DMS153 (cell line): ENCODE measurements at places on chromosomes 3 and 15.

DNA sequence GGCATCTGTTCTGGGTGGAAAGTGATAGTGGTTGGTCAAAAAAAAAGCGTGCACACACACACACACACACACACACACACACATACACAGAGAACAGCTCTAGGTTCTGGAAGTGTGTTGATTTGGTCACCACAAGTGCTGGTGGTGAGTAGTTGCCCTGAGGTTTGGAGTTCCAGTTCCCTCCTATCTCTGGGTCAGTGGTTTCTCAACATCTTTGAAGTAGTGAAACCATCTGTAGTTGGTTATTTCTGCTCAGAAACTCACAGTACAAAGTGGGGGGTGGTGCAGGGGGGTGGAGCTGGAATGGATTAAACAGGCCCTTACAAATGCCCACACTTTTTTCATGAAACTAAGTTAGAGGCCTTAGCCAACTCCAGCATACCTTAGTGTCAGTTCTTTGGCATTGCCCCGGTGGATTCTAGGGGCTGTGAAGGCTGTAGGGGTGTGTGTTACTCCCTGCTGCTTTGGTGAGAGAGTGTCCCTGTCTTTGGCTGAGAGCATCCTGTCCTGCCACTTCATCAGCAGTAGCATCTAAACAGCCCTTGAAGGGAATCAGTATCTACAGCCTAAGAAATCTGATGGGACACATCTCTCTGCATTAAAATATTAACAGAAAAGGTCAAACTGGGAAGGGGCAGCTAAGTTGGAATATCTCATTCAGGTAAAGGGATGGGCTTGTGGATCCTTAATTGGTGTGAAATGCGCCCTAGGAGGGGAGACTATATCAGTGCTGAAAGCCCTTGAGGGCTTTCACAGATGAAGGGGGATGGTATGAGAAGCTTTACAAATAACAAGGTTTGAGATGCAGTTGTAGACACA is 20.6 kb downstream of the SMAD3 start:
- no peak for DNase-seq

DNA sequence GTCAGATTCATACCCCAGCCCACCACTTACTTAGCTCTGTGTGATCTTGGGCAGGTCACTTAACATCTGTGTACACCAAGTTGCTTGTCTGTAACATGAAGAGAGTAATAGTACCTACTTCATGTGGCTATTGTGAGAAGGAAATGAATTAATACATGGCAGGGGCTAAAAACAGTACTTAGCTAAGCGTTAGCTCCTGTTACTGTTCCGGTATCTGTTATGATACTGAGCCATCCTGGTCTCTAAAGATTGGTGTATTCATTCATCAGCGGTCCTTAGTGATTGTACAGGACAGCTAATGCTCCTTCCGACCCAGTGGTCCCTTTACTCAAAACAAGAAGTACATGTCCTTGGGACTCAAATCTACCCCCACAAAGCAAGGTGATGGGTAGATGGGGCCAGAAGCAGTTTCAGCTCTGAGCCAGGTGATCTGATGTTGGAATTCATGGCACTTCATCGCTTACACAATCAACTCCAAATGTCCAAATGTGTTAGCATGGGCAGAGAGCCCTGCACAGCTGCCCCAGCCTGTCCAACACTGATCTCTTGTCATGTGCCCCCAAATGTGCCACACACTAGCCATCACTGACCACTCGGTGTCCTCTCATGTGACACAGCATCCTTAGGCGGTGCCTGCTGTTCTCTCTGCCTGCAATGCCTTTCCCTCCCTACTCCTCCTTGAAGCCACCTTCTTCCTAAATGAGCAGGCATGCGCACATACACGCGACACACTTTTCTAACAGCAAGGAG is 84.1 kb downstream of the RARB start:
- DNase-seq, result no peak

DNA sequence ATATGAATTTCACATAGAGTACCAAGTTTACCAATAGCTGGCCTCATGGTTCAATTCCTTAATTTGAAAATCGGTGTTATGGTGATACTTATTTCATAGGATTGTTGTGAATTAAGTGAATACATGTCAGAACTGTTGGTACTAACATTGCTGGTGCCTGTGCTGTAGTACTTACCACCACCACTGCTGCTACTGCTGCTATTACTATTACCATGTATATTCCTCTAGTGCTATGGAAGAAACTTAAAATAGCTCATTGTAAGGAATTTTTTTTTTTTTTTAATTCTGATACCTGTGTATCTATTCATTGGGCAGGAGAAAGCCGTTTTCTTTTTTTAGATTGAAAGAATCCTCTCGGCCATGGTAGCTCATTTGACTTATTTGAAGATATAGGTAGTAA is 3.6 kb downstream of the FYTTD1 start:
- DNase-seq, result no peak

- no peak for DNase-seq
Observed at GRCh38 chr15:77831986-77832385, 199.3 kb upstream of the LINGO1 start.

DNA sequence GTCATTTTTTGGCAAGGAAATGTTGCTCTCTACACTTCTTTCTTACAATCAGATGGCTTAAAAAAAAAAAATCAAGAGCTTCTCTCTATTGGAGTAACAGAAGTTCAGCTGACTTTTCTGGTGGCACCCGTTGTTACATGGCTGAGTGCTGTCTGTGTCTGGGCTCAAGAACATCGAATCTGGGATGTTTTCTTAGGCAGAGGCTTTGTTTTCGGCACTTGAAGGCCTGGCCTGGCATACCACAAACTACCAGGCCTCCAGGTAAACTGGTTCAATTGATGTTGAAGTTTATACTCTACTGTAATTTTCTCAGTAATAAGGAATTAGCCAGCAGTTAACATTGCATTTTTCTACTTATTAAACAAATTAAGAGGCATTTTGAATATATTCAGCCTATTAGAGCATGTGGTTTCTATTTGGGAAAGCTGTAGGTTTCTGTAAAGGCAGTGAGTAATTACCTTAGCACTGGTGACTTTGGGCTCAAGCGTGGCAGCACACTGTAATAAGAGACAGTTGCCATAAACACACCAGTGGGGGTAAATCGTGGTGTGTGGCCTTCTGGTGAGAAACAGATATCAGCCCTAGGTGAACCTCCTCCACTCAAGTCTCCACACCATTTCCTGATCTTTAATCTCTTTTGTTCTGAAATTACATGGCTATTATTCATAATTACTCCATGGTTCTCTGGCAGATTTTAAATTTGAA is 544.7 kb downstream of the MECOM start:
- DNase-seq, result no peak

DNA sequence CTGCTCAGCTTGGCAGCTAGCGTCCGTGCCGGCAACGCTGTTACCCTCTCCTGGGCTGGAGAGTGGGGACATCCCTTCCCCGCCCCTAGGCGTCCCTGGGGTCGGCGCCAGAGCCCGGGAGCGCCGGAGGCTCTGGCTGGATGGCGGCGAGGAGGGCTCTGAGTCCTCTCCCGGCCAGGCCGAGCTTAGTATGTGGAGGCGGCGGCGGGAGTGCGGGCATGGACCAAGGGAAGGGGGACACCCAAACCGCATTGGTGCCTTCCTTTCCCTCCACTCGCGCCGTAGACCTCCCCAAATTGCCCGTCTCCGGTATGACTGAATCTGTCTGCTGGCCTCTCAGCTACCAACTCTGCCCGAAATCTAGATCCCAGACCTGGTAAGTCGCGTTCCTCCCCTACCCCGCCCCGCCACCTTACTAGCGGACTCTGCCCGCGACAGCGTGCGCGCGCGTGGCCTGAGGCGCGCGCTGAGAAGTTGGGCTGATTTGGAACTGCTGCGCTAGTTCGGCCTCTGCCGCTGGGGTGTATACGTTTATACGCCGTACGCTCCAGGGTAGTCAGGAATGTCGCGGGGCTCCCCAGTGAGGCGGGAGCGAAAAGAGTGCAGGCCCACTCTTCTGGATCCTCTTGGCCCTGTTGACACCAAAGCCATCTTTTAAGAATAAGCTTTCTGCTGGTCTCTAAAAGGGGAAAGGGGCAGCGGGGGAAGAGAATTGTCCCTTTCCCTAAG is 12.2 kb downstream of the ZIC1 start:
- DNase-seq, result no peak

GRCh38 chr15:90042766-90043529 is 41.8 kb downstream of the ZNF710 start:
- no peak for DNase-seq

GRCh38 chr3:138598534-138598933 is 4.5 kb upstream of the CEP70 start:
- no peak for DNase-seq

GRCh38 chr15:50907601-50908208 is 778 bp upstream of the AP4E1 start:
- DNase-seq, result no peak

DNA sequence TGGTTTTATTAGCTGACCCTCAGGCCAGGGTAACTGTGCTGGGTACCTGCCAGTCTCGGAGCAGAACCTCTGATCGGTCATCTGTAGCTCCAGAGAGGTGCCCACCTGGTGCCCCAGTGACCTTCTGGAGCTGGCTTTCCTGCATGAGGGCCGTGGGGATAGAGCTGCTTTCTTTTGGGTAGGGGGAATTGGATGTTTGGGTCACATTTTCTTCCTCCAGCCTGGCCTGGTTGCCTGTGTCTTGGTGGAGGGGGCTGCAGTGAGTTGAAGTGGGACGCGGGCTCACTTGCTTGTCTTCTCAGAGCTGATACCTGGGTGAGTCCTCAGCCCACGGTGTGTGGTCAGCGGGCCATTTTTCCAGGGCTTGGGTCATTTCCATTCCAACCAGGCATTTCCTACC is 2.6 kb downstream of the ZNF710 start:
- DNase-seq, result no peak

GRCh38 chr3:197420115-197420514 is 121.7 kb upstream of the DLG1 start:
- DNase-seq, result no peak

- DNase-seq, result no peak
Observed at GRCh38 chr3:108554913-108555571, 34.2 kb downstream of the CIP2A start.

GRCh38 chr3:12785096-12785495 is 11.4 kb upstream of the CAND2 start:
- no peak for DNase-seq

DNA sequence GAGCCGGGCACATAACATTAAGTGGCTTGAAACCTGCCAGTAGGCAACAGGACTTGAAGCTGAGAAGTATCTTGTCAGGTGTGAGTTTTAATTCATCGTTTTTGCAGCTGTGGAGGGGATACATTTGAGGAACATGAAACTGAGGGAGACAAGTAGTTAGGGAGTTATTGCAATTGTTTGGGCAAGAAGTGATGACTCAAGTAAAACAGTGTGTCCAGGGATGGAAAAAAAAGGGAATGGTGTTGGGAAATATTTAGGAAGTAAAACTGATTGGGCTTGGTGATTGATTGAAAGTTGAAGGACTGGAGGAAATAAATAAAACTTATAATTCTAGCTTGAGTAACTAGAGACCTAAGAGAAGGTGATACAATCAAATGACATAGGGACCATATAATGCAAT is 85.5 kb downstream of the NCEH1 start:
- DNase-seq, result no peak

DNA sequence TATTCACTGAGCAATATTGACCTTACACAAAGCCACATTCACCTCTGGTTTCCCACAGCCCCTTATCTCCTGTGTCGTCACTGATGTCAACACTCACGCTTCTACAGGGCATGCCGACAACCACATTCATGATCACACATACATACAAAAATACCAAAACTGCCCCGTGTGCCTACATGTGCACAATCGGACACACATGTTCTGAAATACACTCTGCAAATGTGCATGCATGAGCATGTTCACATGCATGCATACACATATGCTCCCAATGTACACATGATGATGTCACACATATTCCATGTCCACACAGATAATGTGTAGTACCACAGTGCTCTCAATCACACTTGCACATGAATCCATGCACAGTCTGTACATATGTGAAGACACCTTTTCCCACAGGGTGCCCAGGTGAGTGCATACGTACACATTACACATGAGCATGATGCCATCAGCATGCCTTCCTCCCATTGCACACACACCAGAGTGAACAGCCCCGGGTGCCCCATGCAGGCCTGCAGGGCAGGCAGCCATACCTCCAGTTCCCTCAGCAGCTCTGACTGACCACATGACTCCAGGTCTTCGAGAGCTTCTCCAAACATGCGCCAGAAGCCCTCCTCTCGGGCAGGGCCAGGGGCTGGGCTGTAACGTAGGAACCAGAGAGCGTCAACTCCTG is 37.0 kb downstream of the GRIP2 start:
- no peak for DNase-seq

- no peak for DNase-seq
Observed at GRCh38 chr3:42979044-42979972, at the start of gene GASK1A. Gene GASK1A (plus strand): TSS chr3:42979311. CDS start chr3:42979643, 332 bp downstream.

DNA sequence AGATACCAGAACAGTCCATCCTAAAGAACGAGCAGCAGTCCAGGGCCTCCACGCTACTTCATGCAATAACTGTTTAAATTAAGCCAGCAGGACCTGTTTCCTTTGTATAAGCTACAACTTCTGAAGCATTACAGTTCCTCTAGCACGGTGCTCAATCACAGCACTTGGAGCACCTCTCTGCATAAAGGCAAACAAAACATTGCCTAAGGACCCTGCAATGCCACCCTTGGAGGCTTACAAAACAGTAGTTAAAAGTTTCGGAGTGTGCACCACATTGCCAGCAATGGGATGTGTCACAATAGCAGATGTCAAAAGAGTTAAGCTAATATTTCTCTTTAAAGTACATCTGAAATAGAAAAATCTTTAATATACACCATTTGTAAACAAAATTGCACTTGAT is 2.6 kb upstream of the VPS39 start:
- DNase-seq, result no peak

DNA sequence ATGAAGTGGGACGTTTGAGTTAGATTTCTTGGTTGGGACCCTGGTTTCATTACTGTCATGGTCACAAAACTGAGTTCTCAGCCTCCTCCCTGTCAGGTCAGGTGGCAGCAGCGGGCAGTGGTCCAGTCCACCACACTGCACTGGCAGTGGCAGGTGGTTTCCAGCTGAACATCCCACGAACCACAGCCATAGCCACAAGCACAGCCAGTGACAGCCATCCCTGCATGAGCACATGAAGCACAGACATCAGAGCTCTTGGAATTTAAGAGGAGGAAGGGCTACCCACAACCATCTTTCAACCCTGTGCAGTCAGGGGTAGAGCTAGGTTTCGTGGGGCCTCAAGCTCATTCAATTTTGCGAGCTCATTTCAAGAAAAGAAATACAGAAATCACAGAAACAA is 1.5 kb downstream of the RETNLB start:
- DNase-seq, result no peak
